ENCODE measurements at places on chromosomes 6 and 20.
A peak's percentile ranks its signal among the peaks of the same experiment; 100 is the strongest.

DNA sequence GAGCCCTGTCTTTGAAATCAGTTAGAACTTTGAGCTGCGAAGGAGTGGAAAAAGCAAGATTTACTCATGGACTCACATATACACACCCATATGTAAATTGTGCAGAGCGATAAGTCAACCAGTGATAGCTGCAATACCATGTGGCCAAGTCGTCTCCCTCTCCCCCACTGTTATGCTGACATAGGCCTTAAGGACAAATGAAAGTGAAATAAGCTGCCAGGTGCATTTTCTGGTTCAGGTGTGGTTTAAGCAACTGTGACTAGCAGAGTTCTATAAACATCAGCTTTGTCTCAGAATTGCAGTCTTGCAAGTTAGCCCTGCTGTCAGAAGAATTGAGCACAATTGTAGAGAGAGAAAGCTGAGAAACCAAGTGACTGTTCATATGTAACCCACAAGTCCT lies 9.6 kb downstream of the FAM83B start:
- no peak for DNase-seq

DNA sequence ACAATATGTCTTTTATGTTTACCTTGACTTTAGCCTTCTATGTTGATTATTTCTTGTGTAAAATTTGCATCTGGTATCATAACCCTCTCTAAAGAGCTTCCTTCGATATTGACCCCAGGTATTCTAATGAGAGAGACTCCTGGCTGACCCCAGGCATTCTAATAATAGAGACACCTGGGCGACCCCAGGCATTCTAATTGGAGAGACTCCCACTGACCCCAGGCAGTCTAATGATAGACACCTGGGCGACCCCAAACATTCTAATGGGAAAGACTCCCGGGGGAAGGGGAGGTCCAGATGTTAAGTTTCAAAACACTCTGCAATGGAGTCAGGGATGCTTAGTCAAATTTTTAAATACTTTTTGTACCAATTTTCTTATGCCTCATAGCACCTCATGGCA lies 726.4 kb downstream of the COL12A1 start:
- DNase-seq: no peak

GRCh38 chr6:149456311-149457021 lies 28.3 kb downstream of the ZC3H12D start:
- no peak for DNase-seq

DNA sequence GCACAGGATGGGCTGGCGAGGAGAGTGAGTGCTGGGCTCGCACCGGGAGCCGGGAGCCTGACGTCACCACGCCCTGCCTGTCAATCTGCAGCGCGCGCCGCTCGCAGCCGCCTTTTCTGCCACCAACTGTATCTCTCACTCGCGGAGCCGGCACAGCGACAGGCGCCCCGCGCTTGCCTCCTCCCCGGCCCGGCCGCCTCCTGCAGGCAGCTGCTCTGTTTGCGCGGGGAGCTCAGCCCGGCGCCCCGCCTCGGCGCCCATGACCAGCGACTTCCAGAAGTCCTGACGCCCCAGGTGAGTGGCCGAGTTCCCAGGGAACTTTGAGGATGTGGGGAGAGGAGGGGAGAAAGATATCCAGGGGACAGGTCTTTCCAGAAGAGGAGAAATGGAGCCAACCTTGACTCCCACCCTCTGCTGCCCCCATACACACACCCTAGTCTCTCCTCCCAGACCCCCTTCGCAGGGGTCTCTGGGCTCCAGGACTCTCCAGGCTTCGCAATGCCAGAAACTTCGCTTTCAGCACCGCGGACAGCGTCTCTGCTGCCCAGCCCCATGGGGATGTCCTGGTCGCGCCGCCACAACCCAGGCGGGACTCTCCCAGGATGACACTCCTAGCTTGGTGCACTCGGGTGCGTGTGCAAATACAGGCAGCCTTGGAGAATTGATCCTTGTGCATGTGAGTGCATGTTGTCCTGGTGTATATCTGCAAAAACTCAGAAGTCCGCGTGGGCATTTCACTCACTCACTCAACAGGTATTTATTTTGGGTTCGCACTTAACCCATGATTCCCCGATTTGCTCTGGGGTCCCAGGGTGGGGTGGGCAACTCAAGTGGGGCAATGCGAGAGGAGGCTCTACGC lies at the start of gene GPR6:
GPR6 (plus strand) TSS at position 138 of the 859 bp plus-strand sequence. CDS start 802 bp downstream, outside the sequence.
- DNase-seq: no peak

GRCh38 chr6:18513253-18513798 lies 126.2 kb downstream of the RNF144B start:
- no peak for DNase-seq

GRCh38 chr6:153367021-153367420 lies 235.9 kb upstream of the RGS17 start:
- no peak for DNase-seq

GRCh38 chr6:130694606-130695005 lies 132.6 kb upstream of the SMLR1 start:
- DNase-seq: no peak

GRCh38 chr6:156166093-156166492 lies 611.1 kb upstream of the ARID1B start:
- DNase-seq: no peak

DNA sequence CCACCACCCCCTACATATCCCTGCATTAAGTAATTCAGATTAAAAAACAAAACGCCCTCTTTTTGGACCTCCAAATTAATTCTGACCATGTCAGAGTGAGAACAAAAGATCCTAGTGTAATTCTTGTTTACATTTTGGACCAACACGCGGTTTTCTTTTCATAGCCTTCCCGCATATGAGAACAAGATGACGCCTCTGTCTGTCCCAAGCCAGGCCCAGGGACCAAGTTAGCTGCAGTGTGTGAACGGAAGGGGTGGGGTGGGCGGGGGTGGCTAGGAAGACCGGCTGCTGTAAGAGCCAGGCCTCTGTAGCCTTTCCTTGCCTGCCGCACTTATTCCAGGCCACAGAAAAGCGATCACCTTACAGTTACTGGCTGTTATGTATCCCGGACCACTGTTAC lies 68.0 kb downstream of the PLCG1 start:
- no peak for DNase-seq

DNA sequence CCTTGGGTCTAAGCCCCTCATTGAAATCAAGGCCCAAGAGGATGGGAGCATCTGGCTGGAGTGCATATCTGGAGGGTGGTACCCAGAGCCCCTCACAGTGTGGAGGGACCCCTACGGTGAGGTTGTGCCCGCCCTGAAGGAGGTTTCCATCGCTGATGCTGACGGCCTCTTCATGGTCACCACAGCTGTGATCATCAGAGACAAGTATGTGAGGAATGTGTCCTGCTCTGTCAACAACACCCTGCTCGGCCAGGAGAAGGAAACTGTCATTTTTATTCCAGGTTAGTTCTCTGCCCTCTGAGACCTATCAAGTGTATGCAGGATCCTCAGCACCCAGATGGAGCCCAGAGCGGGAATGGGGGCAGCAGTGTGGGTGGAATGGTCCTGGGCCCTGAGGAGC lies 5.1 kb downstream of the BTN2A2 start:
- no peak for DNase-seq

GRCh38 chr6:137000825-137001224 lies 43.9 kb downstream of the IL20RA start:
- DNase-seq: no peak

GRCh38 chr20:48416002-48416401 lies 411.8 kb downstream of the PREX1 start:
- no peak for DNase-seq

DNA sequence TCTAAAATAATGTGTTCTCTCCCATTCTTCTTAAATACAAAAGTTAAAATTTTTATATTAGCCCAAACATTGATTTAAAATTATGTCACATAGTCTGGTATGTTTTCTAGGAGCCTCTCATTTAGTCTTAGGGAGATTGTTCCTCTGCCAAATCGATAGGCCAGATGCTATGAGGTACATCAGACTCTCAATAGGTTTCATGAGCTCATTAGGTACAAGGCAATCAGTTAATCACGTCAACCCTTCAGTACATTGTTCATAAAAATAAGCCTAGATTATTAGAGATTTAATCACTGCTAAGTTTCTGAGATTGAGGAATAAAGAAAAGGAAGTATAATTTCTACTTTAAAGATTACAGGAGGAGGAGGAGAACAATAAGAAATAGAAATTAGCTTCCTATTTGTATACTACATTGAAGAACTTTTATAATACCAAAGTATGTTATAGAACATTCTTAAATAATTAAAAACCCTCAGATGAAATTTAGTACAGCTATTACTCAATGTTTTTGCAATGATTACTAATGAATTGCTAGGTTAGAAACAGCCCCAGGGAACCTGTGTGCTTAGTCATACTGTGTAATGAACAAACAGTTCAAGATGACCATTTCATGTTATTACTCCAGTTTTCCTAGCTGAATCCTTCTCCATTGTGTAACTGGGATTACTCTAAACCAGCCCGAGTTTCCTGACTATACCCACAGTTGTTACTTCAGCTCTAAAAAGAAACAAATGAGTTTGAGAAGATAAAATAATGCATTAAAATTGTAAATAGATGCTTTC lies 117.0 kb downstream of the BMP5 start:
- DNase-seq: no peak

- no peak for DNase-seq
Measured at GRCh38 chr6:119065955-119066354, 12.5 kb downstream of the FAM184A start.

GRCh38 chr6:36147294-36147693 lies 17.0 kb downstream of the MAPK13 start:
- DNase-seq: no peak

DNA sequence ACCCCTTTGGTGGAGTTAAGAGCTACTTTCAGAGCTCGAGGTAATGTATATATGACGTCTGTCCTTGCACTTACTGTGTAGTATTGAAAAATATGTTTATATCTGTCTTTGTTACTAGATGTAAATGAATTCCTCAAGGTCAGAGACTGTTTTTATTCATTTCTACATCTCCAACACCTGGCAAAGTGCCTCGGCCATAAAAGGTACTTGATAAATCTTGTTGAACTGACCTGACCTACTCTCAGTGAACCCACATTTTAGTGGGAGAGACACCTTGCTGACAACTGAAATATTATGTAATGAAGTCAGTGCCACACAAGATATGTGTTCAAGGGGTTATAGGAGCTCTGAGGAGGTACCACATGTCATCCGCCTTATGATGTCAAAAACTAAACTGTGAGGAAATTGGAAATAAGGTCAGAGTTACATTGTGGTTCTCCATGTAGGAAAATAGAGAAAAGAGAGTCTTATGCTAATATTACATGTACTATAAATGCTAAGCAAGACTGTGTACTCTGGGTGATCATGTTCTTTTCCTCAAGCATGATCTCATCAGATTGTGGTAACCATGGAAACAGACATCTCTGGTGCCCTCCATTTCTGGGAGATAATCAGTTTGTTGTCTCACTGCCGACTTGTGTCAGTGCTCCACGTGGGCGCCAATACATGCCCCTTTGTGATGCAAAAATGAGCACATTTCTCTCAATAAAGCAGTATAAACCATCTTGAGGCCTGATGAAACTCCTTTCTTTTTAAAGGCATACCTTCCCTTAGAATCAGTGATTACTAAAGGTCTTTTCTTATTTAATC lies 5.7 kb upstream of the TMEM30A start:
- DNase-seq: no peak

GRCh38 chr20:51059862-51060261 lies 37.0 kb upstream of the KCNG1 start:
- no peak for DNase-seq

DNA sequence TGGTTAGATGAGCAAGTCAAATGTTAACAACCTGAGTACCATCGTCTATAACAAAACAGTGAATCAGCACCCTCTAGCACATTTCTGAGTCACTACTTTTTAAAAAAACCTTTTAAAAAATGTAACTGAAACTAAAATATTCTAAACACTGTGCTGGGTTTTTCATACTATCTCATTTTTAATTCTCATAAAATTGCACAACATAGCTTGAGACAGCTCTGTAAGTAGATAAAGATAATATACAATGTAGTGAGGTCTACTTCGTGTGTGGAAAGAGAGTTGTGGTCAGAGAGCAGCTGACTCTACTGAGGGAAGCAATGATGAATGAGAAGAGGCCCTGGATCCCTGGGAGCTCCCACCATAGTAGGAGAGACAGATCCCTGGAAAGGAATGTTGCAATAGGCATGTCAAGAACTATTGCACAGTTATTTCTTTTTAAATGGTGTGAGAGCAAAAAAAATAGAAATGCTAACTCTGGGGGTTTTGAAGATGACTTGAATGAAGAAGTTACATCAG lies 13.6 kb upstream of the CALHM6 start:
- peak; percentile 60 for DNase-seq

Measured in HS-27A (cell line).